ENCODE measurements at places on chromosomes 1 and 21. TPM values are rescaled to one million over a fixed set of nuclear protein-coding genes. Genes with fewer than 3 reads are reported as not detected.

Gene SYT6
- not detected for total RNA-seq

Gene PRPF38B
- 11.4 TPM for total RNA-seq

Gene BACE2
- 48.8 TPM for total RNA-seq

Gene POU3F1
- 0.86 TPM for total RNA-seq

Gene UQCRH
- total RNA-seq: 487 TPM

Gene PRMT6
- 14.1 TPM for total RNA-seq

Gene CFHR5
- not detected for total RNA-seq

Gene ACTA1
- not detected for total RNA-seq

Gene CHRM3
- not detected for total RNA-seq

Gene LYPD8
- not detected for total RNA-seq

Gene VCAM1
- total RNA-seq: not detected

Gene CGN
- total RNA-seq: 0.19 TPM

Gene CCDC27
- not detected for total RNA-seq
